ENCODE measurements at places on chromosomes 11 and 22.
A peak's percentile ranks its signal among the peaks of the same experiment; 100 is the strongest.

DNA sequence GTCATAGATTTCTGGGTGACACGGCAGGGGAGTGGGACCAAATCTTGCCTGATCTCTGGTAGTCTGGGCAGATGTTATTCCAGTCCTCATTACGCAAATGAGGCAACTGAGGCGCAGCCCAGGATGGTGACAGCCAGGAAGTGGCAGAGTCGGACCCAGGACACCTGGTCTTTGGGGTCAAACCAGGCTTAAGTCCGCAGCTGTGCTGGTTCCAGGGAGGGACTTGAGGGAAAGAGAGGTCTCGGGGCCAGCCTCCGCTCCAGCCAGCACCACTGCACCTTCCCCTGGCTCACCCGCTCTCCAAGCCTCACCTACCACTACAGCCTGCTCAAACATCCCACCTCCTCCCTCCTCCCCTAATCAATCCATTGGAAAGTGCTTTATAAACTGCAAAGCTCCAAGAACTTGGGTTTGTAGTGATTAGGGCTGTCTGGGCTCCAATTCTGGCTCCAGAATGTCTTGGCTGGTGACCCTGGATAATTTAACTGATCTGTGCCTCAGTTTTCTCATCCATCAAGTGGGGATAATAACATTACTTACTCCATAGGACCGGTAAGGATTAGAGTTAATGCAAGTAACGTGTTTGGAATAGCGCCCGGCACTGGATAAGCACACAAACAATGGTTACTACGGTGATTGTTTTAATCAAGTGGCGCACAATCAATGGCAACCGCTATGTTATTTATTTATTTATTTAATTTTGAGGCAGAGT, 526 bp upstream of the PNPLA5 start:
- no peak for DNase-seq

DNA sequence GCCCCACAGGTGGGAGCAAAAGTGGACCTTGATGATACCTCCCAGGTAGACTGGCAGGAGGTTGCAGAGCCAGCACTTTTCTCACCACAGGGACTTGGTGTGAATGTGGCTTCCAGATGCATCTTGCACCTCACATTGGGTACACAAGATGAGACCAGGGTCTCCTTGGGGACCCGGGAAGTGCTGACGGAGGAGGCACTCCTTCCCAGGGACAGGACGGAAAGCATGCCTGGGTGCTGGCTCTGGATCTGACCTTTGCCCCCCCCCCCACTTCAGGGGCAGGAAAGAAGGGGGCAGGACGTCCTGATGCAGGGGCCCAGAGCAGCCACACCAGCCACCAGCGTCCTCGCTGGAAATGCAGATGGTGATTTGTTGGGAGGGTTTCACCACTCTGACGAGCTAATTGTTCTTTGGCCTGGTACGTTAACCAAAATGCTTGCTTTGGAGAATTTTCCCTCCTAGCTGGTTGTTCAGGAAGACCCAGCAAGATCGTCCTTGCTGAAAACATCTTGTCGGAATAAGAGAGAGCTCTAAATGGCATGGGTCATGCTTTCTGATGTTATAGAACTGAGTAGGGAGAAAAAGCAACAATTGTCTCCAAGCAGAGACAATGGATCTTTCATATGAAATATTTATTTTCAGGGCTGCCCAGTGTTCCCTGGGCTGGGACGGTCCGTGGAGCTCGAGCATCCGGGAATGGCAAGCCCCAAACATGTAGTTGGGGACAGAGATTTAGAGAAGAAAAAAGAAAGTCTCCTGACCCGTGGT, 74.4 kb upstream of the PPARA start:
- no peak for DNase-seq

GRCh38 chr11:21105196-21105917, 436.0 kb downstream of the NELL1 start:
- no peak for DNase-seq

GRCh38 chr11:36354221-36355003, 58.3 kb downstream of the PRR5L start:
- DNase-seq, result peak; percentile 94

DNA sequence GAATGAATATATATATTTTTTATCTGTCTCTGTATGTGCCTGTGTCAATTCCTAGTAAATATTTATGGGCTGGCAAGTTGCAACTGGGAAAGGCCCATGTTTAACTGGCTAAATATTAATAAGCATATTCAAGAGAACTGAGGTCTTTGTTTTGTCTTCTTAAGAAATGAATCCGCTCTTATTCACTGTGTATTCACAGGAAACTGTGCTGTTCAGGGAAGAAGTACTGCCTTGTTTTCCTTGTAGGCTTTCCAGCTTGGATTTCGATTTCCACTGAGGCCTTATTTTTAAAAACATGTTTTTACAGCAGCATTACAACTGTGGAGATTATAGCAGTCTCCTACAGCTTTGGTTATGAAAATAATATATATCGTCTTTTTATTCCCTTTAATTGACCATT, 64.7 kb downstream of the LDLRAD3 start:
- no peak for DNase-seq

- no peak for DNase-seq
Observed at GRCh38 chr11:33590441-33590840, 110.2 kb downstream of the C11orf91 start.

- DNase-seq, result no peak
Observed at GRCh38 chr11:38169286-38169685, 1571.2 kb upstream of the RAG2 start.

- DNase-seq, result no peak
Observed at GRCh38 chr11:8683115-8683807, 669 bp downstream of the RPL27A start.

DNA sequence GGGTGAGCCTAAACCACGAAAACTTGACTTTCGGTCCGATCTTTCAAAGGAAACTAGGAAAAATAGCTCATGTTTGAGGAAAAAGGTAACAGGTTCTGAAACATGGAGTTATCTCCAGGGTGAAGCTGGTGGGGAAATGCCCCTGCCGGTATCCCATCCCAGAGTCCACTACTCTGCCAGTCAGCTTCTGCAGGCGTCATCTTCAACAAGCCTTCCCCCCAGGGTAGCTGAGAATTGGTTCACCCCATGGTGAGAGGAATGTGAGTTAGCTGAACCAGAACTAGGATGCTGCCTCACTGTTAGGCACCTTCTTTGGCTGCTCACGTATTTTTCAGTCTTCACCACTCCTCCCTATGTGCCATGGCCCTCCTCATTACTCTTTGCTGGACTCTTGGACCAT, 1.1 kb downstream of the GVQW3 start:
- DNase-seq, result no peak
